T-cell (primary cell): ENCODE measurements at places on chromosomes 1 and 21. TPM values are rescaled to one million over a fixed set of nuclear protein-coding genes. Genes with fewer than 3 reads are reported as not detected.

Gene CD53
- 288 TPM for total RNA-seq

Gene SLC2A5
- 1.5 TPM for total RNA-seq

Gene RNF186
- total RNA-seq, result not detected

Gene LHX8
- not detected for total RNA-seq
